Stimulated activated CD8-positive, alpha-beta memory T cell treated with anti-CD3 and anti-CD28 coated beads, Interleukin-12 subunit alpha, Interleukin-12 subunit beta, amount 100 ng/mL, for 1 hour (primary cell): ENCODE measurements at places on chromosomes 12 and 14.
A peak's percentile ranks its signal among the peaks of the same experiment; 100 is the strongest.

DNA sequence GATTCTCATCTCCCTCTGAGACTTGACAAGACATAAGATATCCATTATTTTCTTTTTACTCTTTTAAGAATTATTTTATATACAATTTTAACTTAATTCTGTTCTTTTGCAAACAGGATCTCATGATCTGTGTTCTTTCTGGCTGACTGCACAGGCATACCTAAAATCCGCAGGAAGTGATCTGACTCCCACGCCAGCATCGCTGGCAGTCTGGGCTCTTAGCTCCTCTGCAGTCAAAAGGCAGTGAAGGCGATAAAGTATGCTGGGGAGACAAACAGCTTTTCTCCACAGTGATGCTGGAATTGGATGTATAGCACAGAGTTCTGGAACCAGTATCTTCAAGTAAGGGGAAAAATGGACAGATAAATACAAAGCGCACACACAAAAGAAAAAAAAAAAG is 52.4 kb downstream of the DICER1 start:
- no peak for DNase-seq

DNA sequence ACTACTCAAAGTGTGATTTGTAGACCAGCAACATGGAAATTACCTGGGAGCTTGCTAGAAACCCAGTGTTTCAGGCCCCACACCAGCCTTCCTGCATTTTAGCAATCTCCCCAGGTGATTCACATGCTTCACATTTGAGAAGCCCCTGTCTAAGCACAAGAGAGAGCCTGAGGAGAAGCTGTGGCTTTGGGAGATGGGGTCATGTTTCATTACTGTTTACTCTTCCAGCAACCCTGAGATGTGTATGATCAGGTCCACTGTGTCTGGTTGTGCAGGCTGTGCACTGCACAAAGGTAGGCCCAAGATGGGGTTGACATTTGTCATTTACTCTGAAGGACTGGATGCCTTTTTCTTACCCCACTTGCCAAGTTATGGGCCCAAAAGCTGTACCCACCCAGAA is 190.1 kb downstream of the SLC41A2 start:
- no peak for DNase-seq

DNA sequence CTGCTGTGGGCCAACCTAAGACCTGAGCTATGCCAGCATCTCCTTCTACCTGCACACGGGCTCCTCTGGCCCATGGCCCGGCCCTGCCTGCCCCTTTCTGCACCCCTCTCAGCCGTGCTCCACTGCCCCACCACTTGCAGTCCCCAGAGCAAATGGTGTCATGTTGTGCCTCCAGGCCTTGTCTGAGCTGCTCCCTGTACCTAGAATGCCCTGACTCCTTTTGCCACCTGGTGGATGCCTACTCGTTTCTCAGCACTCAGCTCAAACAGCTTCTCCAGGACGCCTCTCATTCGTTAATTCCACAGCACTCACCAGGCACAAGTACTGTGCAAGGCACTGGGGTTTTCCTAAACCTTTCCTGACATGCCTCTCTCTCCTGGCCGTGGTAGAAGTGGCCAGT is 63.2 kb upstream of the PNMA1 start:
- no peak for DNase-seq

GRCh38 chr14:57400556-57401494 is 10.4 kb downstream of the NAA30 start:
- no peak for DNase-seq

DNA sequence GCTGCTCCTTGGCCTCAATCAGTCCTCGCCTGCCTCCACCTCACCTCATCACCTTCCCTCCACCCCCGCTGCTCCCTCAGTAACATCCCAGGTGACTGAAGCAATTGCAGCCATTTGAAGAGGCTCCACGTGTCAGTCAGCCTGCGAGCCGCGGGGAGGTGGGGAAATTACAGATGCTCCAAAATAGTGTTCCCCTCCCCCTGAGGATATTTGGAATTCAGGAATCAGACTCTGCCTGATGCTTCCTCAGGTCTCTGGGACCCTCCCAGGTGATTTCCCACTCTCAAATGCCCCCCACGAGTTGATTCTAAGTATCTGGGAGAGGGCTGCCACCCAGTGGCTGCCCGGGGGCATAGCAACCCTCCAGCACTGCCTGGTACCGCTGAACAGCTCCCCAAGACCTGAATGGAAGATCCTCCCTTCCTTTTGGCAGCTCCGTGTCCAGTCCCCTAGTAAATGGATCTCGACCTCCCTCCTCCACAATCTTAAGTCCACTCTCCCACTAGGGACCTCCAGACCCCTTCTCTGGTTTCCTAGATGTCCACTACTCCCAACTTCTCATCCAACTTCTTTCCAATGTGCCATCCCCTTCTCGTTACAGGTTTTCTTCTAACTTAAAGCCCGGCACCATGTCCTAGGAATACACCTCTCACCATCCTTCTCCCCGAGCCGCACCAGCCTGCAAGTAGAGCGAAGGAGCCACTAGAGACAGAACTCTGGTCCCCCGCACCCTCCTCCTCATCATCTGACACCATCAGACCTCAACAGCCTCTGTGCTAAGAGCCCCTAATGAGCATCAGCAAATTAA is 1.4 kb upstream of the ASIC1 start:
- peak; percentile 27 for DNase-seq
